Smooth muscle cell of bladder (primary cell): ENCODE measurements at places on chromosomes 3 and 15. TPM values are rescaled to one million over a fixed set of nuclear protein-coding genes. Genes with fewer than 3 reads are reported as not detected.

The NUP210 gene
- total RNA-seq: under 0.01 TPM in 1 of 2 replicates, not detected in the other

The CA12 gene
- 42.1 and 108 TPM in 2 replicates for total RNA-seq

The CPLX3 gene
- not detected in 2 replicates for total RNA-seq

The THAP10 gene
- total RNA-seq: 0.85 and 1.0 TPM in 2 replicates

The TEX9 gene
- 3.1 and 3.8 TPM in 2 replicates for total RNA-seq

The FOXL2 gene
- total RNA-seq: not detected in 2 replicates

The ANKRD34C gene
- not detected in 2 replicates for total RNA-seq

The LYZL4 gene
- total RNA-seq: not detected in 2 replicates

The EPHA3 gene
- total RNA-seq: 3.9 and 5.7 TPM in 2 replicates

The CACNA2D3 gene
- 0.14 and 0.18 TPM in 2 replicates for total RNA-seq

The RAB27A gene
- total RNA-seq: 9.0 and 10.5 TPM in 2 replicates

The GABRR3 gene
- total RNA-seq: 0.09 and 0.14 TPM in 2 replicates

The NR2E3 gene
- 0.14 and 0.18 TPM in 2 replicates for total RNA-seq

The FAM81A gene
- total RNA-seq: under 0.01 and 0.18 TPM in 2 replicates

The AP3B2 gene
- 0.28 and 0.43 TPM in 2 replicates for total RNA-seq

The ATP13A5 gene
- not detected in 2 replicates for total RNA-seq

The GOLGA6L7 gene
- not detected in 2 replicates for total RNA-seq

The IL5RA gene
- not detected in 2 replicates for total RNA-seq

The MTHFS gene
- 19.1 and 25.8 TPM in 2 replicates for total RNA-seq

The SHF gene
- total RNA-seq: 2.0 and 2.8 TPM in 2 replicates

The GOLGA8M gene
- total RNA-seq: 0.28 and 0.92 TPM in 2 replicates

The ATP1B3 gene
- total RNA-seq: 29.6 and 34.4 TPM in 2 replicates

The AADACL2 gene
- total RNA-seq: not detected in 2 replicates

The CCNDBP1 gene
- 54.5 and 56.8 TPM in 2 replicates for total RNA-seq

The TRAT1 gene
- not detected in 2 replicates for total RNA-seq

The CRYGS gene
- total RNA-seq: 0.43 and 1.0 TPM in 2 replicates

The MAP6D1 gene
- total RNA-seq: 0.57 and 1.6 TPM in 2 replicates

The MAPKAPK3 gene
- total RNA-seq: 19.6 and 22.9 TPM in 2 replicates

The A4GNT gene
- not detected in 2 replicates for total RNA-seq

The ALG3 gene
- 23.5 and 25.0 TPM in 2 replicates for total RNA-seq

The CMTM6 gene
- 98.5 and 104 TPM in 2 replicates for total RNA-seq

The PAQR9 gene
- total RNA-seq: 0.18 TPM in 1 of 2 replicates, not detected in the other

The PHLDB2 gene
- 57.5 and 58.2 TPM in 2 replicates for total RNA-seq

The NANOGP8 gene
- total RNA-seq: 0.14 TPM in 1 of 2 replicates, not detected in the other

The LRRC34 gene
- 1.1 and 1.4 TPM in 2 replicates for total RNA-seq

The GHSR gene
- total RNA-seq: not detected in 2 replicates

The ZKSCAN7 gene
- total RNA-seq: 7.8 and 9.4 TPM in 2 replicates

The CTXND1 gene
- total RNA-seq: under 0.01 TPM in 1 of 2 replicates, not detected in the other

The PRR20G gene
- total RNA-seq: not detected in 2 replicates

The SPRED1 gene
- total RNA-seq: 30.7 and 39.0 TPM in 2 replicates

The TCAIM gene
- total RNA-seq: 18.1 and 22.9 TPM in 2 replicates

The ARPIN gene
- total RNA-seq: 9.8 and 11.8 TPM in 2 replicates

The GOLGA8Q gene
- total RNA-seq: 1.3 and 3.6 TPM in 2 replicates

The TGM4 gene
- not detected in 2 replicates for total RNA-seq

The IREB2 gene
- 13.9 and 15.3 TPM in 2 replicates for total RNA-seq

The SLC22A13 gene
- total RNA-seq: 0.14 and 0.28 TPM in 2 replicates

The FBXO40 gene
- not detected in 2 replicates for total RNA-seq

The TNFSF10 gene
- 3.0 and 5.4 TPM in 2 replicates for total RNA-seq

The YEATS2 gene
- 19.2 and 32.7 TPM in 2 replicates for total RNA-seq

The C15orf39 gene
- total RNA-seq: 1.6 and 1.9 TPM in 2 replicates
